ENCODE measurements at places on chromosomes 16 and 17.

DNA sequence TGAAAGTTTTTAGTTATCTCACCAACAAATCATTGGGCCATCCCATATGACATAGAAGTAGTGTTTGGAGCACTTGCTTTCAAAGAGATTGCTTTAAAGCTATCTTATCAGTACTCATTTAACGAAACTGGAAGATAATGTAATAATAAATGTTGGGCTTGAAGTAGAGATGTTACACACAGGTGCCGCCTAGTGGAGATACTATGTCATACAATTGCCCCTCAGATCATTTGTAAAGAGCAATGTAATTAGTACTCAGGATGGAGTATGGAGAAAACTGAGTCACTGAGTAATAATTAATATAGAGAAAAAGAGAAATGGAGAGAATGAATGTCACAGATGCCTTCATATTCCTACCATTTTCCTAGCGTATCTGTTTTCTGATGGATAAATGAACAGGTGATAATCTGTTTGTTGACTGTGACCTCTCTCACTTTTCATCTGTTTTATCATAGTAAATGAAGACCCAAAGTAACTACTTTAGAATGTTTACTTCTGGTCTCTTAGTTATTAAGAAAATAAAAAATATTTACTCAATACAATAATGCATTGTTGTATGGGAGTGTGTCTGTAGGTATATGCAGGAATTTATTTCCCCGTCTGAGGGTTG, 80.4 kb downstream of the EFCAB5 start:
- DNase-seq, result peak; percentile 63

GRCh38 chr17:64355536-64356303, 34.9 kb downstream of the PECAM1 start:
- peak; percentile 58 for DNase-seq

GRCh38 chr16:14289692-14290340, 218.7 kb downstream of the MRTFB start:
- DNase-seq, result peak; percentile 27

DNA sequence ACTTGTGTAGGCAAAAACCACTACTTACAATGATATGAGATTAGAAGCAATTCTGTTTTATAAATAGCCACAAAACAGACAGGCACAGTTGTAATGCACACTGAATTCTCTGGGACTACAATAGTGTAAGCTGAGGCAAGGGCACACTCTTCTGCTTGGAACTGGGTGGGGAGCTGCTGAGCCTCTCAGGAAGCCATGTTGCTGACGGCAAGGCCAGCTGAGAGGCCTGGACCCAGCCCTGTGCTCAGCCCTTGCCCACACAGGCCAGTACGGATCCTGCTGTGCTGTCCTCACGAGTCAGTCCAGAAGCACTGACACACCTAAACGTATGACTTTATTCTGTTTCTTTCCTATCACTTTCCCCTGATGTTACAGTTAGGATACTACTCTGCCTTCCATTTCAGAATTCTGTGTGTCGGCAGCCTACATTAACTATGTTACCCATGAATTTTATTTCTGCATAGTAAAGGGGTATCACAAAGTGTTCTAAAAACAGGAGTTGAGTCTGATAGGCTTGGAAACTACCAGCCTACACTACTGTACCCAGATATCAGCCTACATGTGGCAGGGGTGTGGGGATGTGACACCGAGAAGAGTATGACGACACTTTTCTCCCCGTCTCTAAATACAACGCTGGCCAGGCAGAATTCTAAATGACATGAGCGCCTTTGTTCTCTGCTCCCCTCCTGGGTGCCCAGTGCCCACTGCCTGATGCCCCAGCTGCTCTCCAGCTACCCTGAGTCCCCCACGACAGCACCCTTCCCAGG, 41.1 kb upstream of the FAAP100 start:
- no peak for DNase-seq

DNA sequence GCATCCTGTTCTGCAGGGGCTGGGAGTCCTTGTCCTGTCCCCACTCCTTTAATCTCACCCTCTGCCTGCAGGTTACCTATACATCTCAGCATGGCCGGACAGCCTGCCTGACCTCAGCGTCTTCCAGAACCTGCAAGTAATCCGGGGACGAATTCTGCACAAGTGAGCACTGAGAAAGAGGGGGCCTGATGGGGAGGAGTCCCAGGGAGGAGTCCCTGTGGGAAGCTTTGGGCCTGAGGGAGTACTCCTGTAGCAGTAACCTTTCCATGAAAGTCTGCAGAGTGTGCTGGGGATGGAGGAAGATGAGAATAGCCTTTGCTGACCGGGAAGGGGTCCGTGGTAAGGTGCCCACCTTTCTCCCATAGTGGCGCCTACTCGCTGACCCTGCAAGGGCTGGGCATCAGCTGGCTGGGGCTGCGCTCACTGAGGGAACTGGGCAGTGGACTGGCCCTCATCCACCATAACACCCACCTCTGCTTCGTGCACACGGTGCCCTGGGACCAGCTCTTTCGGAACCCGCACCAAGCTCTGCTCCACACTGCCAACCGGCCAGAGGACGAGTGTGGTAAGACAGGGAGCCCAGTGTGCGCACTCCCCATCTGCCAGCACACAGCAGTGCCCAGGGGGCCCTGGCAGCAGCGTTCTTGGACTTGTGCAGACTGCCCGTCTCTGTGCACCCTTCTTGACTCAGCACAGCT, 14.8 kb downstream of the MIEN1 start:
- no peak for DNase-seq

- peak; percentile 67 for DNase-seq
Measured at GRCh38 chr16:90020838-90021382, 1.7 kb upstream of the DBNDD1 start.

- DNase-seq, result peak; percentile 88
Measured at GRCh38 chr16:1378804-1379303, 27.1 kb downstream of the GNPTG start.

- peak; percentile 30 for DNase-seq
Measured at GRCh38 chr17:329784-330420, 22.7 kb downstream of the RPH3AL start.

- DNase-seq, result no peak
Measured at GRCh38 chr17:82854226-82854625, 14.4 kb upstream of the ZNF750 start.

GRCh38 chr16:5502467-5502869, 404.9 kb upstream of the EEF2KMT start:
- DNase-seq, result no peak

GRCh38 chr16:71927787-71928186, 32.5 kb downstream of the IST1 start:
- no peak for DNase-seq

DNA sequence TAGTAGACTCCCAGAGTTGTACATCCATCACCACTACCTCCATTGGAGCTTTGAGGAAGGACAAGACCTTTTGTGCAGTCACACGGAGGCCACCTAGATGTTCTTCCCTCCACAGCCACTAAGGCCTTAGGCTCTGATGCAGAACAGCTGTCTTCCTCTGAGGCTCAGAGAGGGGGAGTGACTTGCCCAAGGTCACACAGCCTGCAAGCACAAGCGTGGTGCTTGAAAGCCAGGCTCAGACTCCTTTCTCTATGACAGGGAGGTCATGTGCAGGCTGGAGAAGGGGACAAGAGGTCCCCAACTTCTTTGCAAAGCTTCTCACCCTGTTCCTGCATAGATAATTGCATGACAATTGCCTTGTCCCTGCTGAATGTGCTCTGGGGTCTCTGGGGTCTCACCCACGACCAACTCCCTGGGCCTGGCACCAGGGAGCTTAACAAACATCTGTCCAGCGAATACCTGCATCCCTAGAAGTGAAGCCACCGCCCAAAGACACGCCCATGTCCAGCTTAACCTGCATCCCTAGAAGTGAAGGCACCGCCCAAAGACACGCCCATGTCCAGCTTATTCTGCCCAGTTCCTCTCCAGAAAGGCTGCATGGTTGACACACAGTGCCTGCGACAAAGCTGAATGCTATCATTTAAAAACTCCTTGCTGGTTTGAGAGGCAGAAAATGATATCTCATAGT, 12.7 kb downstream of the SCGB1C2 start:
- no peak for DNase-seq

- peak; percentile 11 for DNase-seq
Measured at GRCh38 chr17:4074831-4075495, 67.9 kb downstream of the ZZEF1 start.

- peak; percentile 96 for DNase-seq
Measured at GRCh38 chr17:1095090-1095852, 84.5 kb downstream of the ABR start.

DNA sequence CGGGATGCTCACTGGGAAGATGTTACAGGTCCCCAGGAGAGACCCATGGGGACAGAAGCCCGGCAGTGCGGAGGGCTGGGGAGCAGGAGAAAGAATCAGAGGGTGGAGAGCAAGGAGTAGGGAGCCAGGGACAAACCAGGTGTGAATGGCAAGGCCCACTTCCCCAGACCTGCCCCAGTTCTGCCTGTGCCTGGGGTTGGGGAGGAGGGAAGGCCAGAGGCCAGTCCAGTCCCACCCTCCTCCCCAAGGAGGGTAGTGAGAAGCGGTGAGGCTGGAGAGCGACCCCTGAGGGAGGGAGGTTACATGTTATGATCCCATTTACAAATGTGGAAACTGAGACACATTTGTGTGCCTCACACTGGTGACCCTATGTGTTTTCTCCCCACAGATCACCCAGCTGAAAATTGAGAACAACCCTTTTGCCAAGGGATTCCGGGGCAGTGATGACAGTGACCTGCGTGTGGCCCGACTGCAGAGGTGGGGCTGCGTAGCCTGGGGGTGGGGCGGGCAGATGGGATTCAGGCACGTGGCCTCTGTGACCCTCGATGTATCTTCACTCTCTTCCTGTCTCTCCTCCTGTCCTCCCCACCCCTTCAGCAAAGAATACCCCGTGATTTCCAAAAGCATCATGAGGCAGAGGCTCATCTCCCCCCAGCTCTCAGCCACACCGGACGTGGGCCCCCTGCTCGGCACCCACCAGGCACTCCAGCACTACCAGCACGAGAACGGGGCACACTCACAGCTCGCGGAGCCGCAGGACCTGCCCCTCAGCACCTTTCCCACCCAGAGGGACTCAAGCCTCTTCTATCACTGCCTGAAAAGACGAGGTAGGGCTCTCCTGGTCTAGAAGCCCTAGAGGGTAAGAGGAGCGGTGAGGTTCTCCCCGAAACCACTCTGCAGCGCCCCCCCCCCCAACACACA, 27.5 kb downstream of the TBX4 start:
- DNase-seq, result no peak

DNA sequence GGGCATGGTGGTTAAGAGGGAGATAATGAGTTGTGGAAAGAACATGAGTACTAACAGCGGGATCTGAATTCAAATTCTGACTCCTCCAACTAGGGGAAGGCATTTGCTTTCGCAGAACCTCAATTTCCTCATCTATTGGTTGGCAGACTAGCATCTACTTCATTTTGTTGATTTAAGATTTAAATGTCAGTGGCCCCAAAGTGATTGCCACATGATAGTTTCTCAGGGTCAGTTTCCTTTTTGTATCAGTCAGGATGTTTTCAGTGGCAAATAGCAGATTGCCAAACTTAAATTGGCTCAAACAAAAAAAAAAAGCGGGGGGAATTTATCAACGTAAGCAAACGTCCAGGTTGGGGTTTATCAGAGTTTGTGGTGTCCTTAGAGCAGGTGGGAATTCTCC, 25.1 kb upstream of the NOS2 start:
- DNase-seq, result peak; percentile 25

GRCh38 chr17:17718251-17718650, 37.0 kb downstream of the RAI1 start:
- no peak for DNase-seq

GRCh38 chr16:24509536-24509935, 29.8 kb upstream of the RBBP6 start:
- no peak for DNase-seq

GRCh38 chr17:27669850-27670249, 38.9 kb downstream of the LGALS9 start:
- DNase-seq, result no peak
